ENCODE measurements at places on chromosomes 1 and 21.
A peak's percentile ranks its signal among the peaks of the same experiment; 100 is the strongest.

GRCh38 chr1:151867765-151868411, 14.4 kb upstream of the THEM5 start:
- no peak for DNase-seq

DNA sequence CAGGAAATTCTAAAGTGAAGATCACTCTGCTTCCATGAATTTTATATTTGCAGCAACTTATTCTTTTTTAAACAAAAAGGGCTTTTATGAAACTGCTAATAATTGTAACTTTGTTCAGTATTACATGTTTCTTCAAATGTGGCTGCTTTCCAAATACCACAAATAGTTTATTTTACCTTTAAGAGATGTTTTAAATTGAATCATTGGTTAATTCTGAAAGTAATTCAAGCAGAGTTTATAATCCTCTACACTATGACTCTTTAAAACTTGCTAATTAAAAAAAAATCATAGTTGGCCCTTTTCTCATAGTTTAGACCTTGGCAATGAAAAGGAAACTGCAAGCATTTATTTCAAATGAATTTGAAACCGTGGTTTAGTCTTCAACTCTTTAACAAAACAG, 59.6 kb downstream of the SDCCAG8 start:
- no peak for DNase-seq

GRCh38 chr1:51567653-51568052, 48.6 kb upstream of the EPS15 start:
- no peak for DNase-seq

- no peak for DNase-seq
Measured at GRCh38 chr1:46487818-46488218, 1.8 kb upstream of the DMBX1 start.

GRCh38 chr1:18504609-18505008, 23.9 kb downstream of the KLHDC7A start:
- DNase-seq = no peak

DNA sequence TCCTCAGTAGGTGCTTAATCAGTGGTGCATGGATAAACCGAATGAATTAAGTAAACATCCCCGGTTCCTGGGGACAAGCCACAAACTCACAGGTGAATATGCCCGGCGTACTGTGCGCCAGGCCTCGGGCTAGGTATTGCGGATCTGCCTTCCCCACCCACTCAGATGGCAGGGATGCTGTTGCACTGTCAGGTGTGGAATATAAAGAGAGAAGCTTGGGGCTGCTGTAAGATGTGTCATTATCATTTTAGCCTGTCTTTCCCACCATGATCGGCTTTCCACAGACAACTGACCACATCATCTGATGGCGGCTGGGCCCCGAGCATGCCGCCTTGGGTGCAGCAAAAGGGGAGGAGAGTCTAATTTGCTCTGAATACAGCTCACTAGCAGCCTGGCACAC, 45.4 kb upstream of the LRP8 start:
- no peak for DNase-seq

- DNase-seq = no peak
Measured at GRCh38 chr1:100300691-100301090, 34.7 kb downstream of the RTCA start.

- no peak for DNase-seq
Measured at GRCh38 chr1:11682287-11682771, 1.4 kb upstream of the MAD2L2 start.

DNA sequence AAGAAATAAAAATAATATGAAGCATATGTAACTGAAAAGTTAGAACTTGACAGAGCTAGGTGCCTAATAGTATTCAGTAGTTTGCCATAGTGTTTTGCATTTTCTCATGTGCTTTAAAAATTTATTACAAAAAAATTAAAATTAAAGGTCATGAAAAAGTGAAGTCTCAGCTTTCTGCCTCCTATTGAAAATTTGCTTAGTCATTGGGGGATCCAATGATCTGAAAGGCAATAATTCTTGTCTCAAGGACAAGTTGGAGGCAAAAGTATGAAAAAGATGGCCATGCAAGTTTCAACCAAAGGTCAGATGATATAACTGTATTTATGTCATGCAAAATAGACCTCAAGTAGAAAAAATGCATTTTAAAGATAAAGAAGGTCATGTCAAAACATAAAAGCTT, 140.7 kb downstream of the DUSP10 start:
- no peak for DNase-seq

DNA sequence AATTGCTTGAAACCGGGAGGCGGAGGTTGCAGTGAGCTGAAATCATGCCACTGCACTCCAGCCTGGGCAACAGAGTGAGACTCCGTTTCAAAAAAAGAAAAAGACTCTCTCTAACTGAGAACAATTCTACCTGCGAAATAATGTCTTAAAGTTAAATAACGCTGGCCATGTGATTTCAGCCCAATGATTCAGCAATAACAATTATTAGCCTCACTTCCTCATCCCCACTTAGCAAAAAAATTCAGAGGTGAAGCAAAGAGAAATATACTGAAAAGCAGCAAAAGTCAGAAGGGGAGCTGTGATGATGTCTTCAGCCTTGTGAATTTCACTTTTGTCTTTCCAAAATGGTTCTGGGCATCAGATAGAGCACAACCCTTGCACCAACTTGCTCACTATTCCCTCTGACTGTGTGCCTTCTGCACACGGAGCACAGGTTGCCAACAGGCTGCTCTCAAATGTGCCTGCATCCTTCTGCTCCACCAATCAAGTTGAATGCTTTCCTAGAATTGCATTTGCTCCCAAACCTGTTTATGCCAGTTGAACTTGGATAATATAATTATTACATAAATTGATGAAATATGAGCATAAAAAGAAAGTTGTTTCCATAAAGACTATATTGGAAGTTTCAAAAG, 79.8 kb upstream of the IPO9 start:
- DNase-seq = no peak

GRCh38 chr1:105137543-105138457, 1388.1 kb downstream of the AMY1C start:
- DNase-seq = peak; percentile 4

- DNase-seq = no peak
Measured at GRCh38 chr1:111141245-111142220, 1.5 kb downstream of the CEPT1 start.
